ENCODE measurements at places on chromosomes 11 and 22. TPM values are rescaled to one million over a fixed set of nuclear protein-coding genes. Genes with fewer than 3 reads are reported as not detected.

DNA sequence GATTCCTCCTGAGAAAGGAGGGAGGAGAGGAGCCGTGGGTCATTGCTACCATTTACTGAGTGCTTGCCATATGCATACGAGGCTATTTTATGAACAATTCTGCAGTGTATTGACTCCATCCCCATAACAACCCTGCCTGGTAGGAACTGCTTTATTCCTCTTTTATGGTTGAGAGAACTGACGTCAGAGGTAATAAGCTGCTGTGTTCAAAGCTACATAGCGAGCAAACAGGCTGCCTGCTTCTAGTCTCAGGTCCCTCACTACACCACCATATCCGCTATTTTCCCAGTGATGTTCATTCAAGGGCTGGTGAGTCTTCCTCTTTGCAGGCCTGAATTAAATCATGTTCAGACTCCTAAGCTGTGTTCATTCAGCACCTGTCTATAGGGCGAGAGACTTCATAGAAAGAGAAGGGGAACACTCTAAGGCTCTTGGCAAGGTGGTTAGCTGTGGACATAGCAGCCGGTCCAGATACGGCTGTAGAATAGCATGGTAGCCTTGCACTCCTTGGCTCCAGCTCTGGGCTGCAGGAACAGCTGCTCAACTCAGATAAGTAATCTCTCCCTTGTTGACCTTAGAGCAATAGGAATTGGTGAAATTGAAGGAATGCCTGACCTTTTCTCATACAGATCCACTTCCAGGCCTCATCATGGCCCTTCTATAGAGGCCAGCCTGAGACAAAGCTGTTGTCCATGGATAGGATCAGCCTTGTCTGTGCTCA, 82.6 kb downstream of the MICAL2 start:
- H3K4me1 ChIP-seq = no peaks in the 10 kb centered on the region
- no peaks in the 10 kb centered on the region for H3K36me3 ChIP-seq
- DNase-seq = no peak
- no peak overlapping the region for H3K4me3 ChIP-seq
- no peaks in the 10 kb centered on the region for H3K27me3 ChIP-seq

The UBQLNL gene
- total RNA-seq = 0.74 TPM

DNA sequence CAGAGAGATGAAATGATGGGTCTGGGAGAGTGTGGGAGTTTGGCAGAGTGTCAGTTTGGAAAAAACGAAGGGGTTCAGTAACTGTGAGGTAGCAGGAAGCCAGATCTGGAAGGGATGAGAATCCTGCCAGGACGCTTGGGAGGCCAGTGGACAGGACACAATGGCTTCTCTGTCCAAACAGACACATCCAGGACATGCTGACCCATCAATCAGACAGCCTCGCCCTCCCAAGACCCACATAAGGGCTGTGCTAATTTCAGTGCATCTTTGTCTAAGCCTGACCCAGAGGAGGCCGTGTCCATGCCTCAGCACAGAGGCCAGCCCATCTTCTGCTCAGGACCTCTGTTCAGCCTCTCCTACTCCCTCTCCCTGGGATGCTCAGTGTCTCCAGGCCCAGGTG, 576.5 kb upstream of the B3GAT1 start:
- no peaks in the 10 kb centered on the region for H3K36me3 ChIP-seq
- H3K27ac ChIP-seq = no peak overlapping the region
- no peaks in the 10 kb centered on the region for H3K4me1 ChIP-seq
- no peaks in the 10 kb centered on the region for H3K27me3 ChIP-seq

DNA sequence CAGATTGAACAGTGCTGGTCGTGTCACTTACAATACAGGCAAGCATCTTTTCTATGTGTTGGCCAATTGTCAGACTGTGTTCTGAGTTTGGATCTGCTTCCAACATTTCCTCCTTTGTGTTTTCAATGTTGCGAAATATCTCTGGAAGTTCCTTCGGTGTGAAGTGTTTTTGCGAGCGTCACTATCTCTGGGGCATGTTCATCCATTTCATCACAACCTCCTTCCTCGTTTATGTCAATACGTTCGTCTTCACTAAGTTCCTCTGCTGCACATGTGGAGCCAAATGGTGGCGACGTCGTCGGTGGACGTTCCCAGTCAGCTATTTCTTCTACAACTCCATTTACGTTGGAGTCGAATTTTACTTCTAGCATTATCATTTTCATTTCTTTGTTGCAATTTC, 100.2 kb upstream of the LMO1 start:
- H3K36me3 ChIP-seq = no peaks in the 10 kb centered on the region
- no peak overlapping the region for H3K4me3 ChIP-seq
- peak; percentile 46 for DNase-seq
- H3K4me1 ChIP-seq = no peaks in the 10 kb centered on the region
- no peak overlapping the region for H3K27ac ChIP-seq

GRCh38 chr11:109306322-109306721, 115.7 kb upstream of the C11orf87 start:
- DNase-seq = no peak
- H3K27me3 ChIP-seq = no peaks in the 10 kb centered on the region
- no peak overlapping the region for H3K4me3 ChIP-seq
- H3K27ac ChIP-seq = no peak overlapping the region
- no peaks in the 10 kb centered on the region for H3K36me3 ChIP-seq
- no peaks in the 10 kb centered on the region for H3K4me1 ChIP-seq

DNA sequence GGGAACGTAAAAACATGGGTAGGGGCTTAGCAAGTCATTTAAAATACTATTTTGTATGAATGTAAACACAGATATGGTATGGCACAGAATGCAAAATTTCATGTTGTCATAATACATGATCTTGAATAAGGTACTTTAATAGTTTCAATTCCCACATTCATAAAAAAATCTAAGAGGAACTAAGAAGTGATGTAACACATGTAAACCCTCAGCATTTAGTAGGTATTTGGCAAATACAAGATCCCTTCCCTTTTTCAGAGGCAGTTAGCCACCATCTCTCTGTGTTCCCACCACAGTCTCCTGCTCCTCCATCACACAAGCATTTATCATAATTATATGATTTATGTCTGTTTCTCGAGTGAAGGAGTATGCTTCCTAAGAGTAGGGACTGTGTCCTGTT, 251.8 kb downstream of the TENM4 start:
- H3K36me3 ChIP-seq = no peaks in the 10 kb centered on the region
- no peak overlapping the region for H3K27ac ChIP-seq
- H3K4me3 ChIP-seq = no peak overlapping the region
- no peaks in the 10 kb centered on the region for H3K4me1 ChIP-seq
- no peaks in the 10 kb centered on the region for H3K27me3 ChIP-seq

The C11orf21 gene
- 5.2 TPM for total RNA-seq

- DNase-seq = no peak
- H3K4me1 ChIP-seq = no peaks in the 10 kb centered on the region
- peak overlapping the region; percentile 43 for H3K27ac ChIP-seq
These were observed 1.0 kb downstream of the MN1 start for GRCh38 chr22:27800250-27801201.

The RTN4RL2 gene
- total RNA-seq = 0.31 TPM

DNA sequence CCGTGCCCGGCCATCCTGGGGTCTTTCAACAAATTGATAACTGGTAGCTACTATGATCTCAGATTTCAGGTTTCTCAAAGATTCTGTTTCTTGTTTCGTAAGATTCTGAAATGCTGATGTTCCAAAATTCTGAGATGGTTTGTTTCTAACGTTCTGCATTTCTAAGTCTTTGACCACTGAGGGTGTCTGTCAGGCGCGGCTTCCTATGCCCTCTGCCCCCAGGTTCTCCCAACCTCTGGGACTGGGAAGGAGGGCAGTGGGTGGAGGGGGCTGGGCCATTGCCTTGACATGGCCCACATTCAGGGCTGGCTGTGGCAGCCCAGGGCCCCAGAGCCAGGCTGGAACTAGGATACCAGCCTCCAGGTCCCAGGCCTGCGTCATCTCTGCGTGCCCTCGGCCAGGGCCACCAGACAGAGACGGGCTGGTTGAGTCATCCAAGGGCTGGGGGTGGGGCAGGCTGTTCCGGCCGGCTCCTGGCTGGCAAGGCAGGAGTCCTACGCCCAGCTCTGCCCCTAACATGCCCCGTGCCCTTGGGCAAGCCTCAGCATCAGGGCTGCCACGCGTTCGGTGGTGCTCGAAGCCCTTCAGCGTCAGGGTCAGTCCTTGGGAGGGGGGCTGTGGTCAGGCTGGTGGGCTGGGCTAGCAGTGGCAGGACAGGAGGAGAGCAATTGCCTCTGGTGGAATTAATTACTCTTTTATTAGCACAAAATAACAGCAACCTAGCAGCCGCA, 5.2 kb downstream of the TMEM134 start:
- no peak for DNase-seq
- H3K27ac ChIP-seq = peak overlapping the region; percentile 90
- H3K36me3 ChIP-seq = no peaks in the 10 kb centered on the region
- peak overlapping the region; percentile 25 for H3K4me3 ChIP-seq
- H3K27me3 ChIP-seq = no peaks in the 10 kb centered on the region

DNA sequence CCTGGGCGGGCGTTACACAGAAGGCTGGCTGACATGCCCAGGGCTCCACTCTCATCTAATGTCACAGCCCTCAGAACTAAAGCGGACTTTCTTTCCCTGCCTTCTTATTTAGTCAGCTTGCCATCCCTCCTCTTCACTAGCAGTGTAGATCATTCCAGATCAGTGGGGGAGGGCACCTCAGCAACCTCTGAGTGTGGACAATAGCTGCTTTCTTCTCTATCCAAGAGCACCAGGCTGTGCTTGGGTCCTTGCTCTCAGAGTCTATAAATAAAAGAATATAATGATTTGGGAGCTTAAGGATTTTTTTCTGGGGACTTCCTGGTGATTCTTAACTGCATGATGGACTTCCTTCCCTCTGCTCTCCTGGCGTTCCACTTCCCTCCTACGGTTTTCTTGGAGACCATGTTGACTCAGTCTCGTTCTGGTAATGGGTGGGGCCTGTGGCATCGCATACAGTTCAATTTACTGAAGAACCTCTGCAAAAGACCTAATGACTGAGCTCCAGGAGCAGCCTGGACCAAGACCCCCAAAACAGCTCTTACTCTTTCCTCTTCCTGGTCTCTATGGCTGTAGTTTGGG, 2.9 kb upstream of the HMBS start:
- H3K4me3 ChIP-seq = no peak overlapping the region
- H3K27me3 ChIP-seq = no peaks in the 10 kb centered on the region
- peaks cover 6% of the 10 kb centered on the region for H3K4me1 ChIP-seq
- H3K27ac ChIP-seq = no peak overlapping the region

The SPDYC gene
- total RNA-seq = not detected

The ROBO4 gene
- total RNA-seq = 52.1 TPM

The SYCE3 gene
- total RNA-seq = not detected

DNA sequence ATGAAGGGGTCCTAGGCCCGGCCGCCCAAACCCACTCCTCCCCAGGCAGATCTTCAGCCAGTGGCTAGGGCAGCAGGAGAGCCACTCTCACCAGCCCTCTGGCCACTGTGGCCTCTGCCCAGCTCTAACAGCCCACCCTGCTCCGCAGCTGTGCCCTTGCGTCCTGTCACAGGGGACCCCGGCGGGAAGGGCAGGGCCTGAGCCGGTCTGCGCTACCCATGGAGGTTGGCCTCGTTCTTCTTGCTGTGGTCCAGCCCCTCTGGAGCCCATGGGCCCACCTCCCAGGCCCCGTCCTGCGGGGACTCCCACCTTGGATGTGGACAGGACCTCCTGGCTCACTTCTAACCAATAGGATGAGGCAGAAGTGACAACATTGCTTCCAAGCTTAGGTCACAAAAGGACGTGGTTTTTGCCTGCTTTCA, 38.3 kb upstream of the TH start:
- no peak for DNase-seq
- no peak overlapping the region for H3K4me3 ChIP-seq
- no peaks in the 10 kb centered on the region for H3K27me3 ChIP-seq
- no peak overlapping the region for H3K27ac ChIP-seq
- no peaks in the 10 kb centered on the region for H3K36me3 ChIP-seq
- no peaks in the 10 kb centered on the region for H3K4me1 ChIP-seq

- no peaks in the 10 kb centered on the region for H3K27me3 ChIP-seq
- H3K4me3 ChIP-seq = no peak overlapping the region
- no peaks in the 10 kb centered on the region for H3K36me3 ChIP-seq
These were observed 251.9 kb downstream of the ST3GAL4 start for GRCh38 chr11:126607374-126607773.

The TRIM68 gene
- 18.6 TPM for total RNA-seq

All from lung (tissue), 17 donors.